ENCODE measurements at places on chromosomes 13 and 19. TPM values are rescaled to one million over a fixed set of nuclear protein-coding genes. Genes with fewer than 3 reads are reported as not detected.

DNA sequence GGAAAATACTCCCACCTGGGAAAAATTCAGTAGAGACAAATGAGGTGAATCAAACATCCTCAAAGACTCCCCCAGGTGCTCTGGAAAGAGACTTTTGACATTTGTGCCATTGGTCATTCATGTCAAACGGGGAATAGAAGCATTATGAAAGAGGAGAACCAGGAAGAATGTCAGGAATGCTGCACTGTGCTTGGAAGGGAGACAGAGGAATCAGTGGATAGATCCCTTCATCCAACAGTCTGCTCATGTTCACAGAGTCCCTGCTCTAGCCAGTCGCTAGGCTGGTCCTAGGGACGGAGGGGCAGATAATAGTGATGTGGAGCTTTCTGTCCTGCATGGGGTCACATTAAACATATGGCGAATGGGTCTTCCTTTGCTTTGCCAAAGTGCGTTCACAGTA lies 384.4 kb downstream of the FGF9 start:
- no peak for DNase-seq

CRB3 gene
- 0.38 TPM for polyA plus RNA-seq

DNA sequence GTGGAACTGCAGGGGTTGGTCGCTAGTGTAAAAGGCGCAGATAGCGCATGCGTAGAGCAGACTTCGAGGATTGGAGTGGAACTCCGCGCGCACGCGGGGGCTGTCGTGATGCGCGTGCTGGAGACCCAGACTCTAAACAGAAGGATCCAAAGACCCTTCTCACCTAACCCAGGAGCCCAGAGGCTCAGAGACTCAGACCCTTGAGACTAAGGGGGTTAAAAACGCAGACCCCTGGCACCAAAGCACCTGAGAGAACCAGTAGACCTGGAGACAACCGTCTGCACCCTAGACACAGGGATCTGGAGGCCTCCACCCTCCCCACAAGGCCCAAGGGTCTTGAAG lies 567 bp upstream of the CTU1 start:
- no peak for DNase-seq

DNA sequence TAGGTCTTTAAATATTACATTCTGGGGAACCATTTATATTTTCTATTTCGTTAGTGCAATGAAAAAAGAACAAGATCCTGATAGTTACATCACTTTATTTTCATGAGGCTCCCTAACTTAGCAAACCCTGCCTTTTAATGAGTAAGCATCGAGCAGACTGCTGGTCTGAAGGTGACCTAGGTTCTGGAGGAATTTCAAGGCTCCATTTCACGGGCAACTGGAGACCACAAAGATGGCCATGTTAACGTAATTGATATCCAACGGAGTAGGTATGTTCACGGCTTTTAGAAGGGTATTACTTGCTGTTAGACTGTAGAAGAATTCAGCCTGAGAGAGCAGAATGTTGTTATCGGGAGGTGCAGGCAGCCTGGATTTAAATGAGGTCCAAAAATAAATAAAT lies 1597.6 kb downstream of the EFNB2 start:
- DNase-seq, result no peak

ZNF568 gene
- 6.4 TPM for polyA plus RNA-seq

- DNase-seq, result no peak
Observed at GRCh38 chr19:54875506-54875905, 1.5 kb downstream of the FCAR start.

RNF225 gene
- not detected for polyA plus RNA-seq

GRCh38 chr13:20798027-20798426 lies 24.3 kb upstream of the EEF1AKMT1 start:
- DNase-seq, result no peak

GAPDHS gene
- polyA plus RNA-seq, result not detected

AP2A1 gene
- 19.9 TPM for polyA plus RNA-seq

- DNase-seq, result no peak
Observed at GRCh38 chr13:34369931-34370330, 552.0 kb downstream of the RFC3 start.

RANBP3 gene
- polyA plus RNA-seq, result 43.3 TPM

- DNase-seq, result no peak
Observed at GRCh38 chr19:38657633-38658222, 10.3 kb downstream of the ACTN4 start.

- no peak for DNase-seq
Observed at GRCh38 chr19:1232652-1233072, 5.1 kb downstream of the CBARP start.

TNFRSF19 gene
- polyA plus RNA-seq, result 0.38 TPM

SERP2 gene
- 13.4 TPM for polyA plus RNA-seq

AKAP8L gene
- polyA plus RNA-seq, result 34.7 TPM

SLC15A1 gene
- polyA plus RNA-seq, result 0.13 TPM

KCNJ14 gene
- not detected for polyA plus RNA-seq

OR4F17 gene
- not detected for polyA plus RNA-seq

- DNase-seq, result no peak
Observed at GRCh38 chr13:106440866-106441265, 94.6 kb downstream of the EFNB2 start.

DNA sequence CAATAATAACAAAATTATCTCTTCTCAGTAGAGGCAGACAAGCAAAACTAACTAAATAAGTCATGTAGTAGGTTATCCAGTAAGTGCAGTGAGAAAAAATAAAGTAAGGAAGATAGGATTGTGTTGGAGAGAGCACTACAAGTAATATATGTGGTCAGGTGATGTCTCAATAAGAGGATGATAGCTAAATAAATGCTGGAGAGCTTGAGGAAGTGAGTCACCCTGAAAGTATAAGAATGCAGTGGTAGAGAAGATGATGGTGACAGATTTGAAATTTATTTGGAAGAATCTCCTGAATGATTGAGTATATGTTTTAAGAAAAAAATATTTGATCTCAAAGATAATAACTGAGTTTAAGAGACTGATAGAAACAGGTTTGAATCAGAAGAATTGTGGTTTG lies 152.2 kb upstream of the PRR20A start:
- no peak for DNase-seq

RFPL4A gene
- polyA plus RNA-seq, result not detected

DNA sequence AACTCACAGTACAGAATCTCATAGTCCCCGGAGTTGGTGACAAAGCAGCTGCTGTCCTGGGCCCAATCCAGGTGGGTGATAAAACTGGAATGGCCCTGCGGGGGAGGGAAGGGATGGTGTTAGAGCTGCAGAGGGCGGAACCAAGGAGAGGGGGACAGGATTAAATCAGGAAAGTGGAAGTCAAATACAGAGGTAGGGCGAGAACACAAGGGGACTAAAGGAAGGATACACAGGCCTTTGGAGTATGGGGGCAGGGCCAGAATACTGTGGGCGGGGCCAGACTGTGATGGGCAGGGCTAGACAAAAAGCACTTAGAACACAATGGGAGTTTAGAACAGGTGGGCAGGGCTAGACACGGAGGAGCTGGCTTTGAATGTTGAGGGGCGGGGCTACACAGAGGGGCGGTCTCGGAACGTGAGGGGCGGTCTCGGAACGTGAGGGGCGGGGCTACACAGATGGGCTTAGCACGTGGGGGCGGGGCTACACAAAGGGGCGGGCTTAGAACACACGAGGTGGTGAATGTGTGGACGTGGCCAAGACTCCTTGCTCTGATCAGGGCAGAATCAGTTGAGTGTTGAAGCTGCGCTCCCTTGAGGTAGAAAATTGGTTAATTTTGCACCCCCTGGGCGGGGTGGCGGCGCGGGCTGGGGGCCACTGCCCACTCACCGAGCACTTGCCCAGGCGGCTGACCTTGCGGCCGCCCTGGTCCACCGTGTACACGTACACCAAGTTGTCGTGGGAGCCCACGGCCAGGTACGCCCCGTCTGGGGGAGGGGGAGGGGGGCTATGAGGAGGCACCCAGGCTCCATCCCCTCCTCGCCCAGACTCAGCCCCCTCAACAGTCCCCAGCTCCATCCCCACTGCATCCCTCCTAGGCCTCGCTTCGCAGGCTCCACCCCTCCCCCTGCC lies 14.0 kb upstream of the GPR4 start:
- peak; percentile 94 for DNase-seq

DNA sequence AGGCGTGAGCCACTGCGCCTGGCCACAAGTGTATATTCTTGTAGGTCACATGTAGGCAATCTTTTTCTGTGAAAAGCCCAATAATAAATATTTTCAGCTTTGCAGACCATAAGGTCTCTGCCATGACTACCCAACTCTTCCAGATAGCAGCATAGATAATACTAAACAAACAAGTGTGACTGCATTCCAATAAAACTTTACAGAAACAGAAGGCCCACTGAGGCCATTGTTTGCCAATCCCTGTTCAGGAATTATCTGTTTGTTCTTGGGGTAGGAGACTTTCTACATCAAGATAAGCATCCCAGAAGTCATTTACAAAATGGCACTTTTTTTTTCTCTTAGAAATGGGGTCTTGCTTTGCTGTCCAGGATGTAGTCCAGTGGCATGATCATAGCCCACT lies 2.8 kb upstream of the ZNF329 start:
- DNase-seq, result no peak

DNA sequence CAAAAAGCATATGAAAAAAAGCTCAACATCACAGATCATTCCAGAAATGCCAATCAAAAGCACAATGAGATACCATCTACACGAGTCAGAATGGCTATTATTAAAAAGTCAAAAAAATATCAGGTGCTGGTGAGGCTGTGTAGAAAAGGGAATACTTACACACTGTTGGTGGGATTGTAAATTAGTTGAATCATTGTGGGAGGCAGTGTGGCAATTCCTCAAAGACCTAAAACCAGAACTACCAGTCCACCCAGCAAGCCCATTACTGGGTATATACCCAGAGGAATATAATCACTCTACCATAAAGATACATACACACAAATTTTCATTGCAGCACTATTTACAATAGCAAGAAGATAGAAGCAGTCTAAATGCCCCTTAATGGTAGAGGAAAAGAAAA lies 529.9 kb downstream of the SLITRK1 start:
- no peak for DNase-seq
